ENCODE measurements at places on chromosomes 2 and 18.

GRCh38 chr18:21727702-21728101 is 12.9 kb upstream of the MIB1 start:
- DNase-seq, result no peak

DNA sequence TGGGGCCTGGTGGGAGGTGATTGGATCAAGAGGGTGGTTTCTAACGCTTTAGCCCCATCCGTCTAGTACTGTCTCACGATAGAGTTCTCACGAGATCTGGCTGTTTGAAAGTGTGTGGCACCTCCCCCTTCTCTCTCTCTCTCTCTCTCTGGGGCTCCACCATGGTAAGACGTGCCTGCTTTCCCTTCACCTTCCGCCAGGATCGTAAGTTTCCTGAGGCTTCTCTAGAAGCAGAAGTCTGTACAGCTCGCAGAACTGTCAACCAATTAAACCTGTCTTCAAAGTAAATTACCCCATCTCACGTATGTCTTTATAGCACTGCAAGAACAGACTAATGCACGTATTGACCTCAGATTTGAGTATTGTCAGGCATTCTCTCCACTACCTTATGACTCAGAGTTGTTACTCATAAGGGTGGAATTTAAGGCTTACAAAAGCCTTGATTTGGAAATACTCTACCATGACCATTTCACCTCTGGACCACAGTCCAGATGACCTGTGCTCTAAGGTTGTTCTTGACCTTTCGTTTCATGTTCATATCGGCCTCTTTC is 99.5 kb upstream of the AGAP1 start:
- no peak for DNase-seq

GRCh38 chr2:16105669-16106281 is 165.4 kb downstream of the MYCN start:
- DNase-seq, result no peak

DNA sequence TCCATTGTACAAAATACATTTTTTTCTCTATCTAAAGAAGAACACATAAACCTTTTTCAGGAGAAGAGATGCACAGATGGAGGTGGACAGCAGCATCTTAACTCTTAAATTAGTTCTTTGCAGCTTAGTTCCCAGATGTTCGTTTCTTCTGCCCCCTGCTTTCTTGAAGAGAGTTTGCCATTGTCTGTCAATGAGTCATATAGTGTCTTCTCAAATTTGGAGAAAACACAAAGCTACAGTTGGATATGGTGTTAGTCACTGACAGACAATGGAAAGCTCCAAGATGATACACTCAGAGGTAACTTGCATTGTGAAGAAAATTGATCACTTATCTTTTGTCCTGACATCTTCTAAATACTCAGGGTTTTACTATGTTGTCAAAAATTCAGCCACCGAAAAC is 48.8 kb upstream of the TMEFF2 start:
- DNase-seq, result no peak

DNA sequence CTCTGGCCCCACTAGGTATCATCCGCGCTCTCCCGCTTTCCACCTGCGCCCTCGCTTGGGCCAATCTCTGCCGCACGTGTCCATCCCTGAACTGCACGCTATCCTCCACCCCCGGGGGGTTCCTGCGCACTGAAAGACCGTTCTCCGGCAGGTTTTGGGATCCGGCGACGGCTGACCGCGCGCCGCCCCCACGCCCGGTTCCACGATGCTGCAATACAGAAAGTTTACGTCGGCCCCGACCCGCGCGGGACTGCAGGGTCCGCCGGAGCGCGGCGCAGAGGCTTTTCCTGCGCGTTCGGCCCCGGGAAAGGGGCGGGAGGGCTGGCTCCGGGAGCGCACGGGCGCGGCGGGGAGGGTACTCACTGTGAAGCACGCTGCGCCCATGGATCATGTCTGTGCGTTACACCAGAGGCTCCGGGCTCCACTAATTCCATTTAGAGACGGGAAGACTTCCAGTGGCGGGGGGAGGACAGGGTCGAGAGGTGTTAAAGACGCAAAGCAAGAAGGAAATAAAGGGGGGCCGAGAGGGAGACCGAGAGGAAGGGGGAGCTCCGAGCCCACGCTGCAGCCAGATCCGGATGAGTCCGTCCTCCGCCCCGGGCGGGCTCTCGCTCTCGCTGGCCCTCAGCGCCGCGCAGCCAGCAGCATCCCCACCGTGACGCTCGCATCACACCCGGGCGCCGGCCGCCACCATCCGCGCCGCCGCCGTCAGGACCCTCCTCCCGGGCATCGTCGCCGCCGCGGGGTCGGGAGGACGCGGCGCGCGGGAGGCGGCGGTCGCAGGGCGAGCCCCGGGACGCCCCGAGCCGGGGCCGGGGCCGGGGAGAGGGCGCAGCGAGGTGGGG is 664 bp downstream of the NETO1 start:
- no peak for DNase-seq

DNA sequence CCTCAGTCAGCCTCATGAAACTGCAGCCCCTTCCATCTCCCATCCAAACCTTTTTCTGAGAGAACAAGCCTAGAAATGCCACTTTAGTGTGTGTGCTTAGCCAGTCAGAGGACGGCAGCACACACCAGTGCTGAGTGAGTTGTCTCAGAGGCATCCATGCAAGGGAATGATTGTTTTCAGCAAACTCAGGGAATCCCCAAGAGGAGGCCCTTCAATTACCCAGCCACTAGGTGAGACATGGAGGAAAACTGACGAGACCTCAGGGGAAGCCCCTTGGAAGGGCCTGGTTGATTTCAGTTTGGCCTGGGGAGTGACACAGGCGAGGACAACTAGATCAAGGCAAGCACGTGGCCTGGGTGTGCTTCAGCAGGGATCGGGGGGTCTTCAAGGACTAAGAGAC is 49.7 kb downstream of the APOB start:
- no peak for DNase-seq

DNA sequence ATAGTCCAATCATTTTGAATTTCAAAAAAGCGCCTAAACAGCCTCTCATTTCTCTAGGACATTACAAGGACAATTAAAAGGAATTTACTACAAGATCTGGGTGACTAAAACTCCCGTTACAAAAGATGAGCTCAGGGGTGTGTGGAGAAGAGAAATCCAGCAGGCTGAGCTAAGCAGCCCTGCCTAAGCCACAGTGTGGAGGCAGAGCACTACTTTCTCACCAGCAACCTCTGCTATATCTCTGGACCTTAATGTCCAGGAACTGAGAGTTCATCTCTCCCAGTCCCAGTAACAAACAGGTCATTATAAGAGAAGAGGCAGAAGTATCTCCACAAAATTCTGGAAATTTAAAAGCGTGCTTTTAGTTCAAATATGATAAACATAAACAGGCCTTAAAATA is 18.9 kb upstream of the ANKRD62 start:
- no peak for DNase-seq

DNA sequence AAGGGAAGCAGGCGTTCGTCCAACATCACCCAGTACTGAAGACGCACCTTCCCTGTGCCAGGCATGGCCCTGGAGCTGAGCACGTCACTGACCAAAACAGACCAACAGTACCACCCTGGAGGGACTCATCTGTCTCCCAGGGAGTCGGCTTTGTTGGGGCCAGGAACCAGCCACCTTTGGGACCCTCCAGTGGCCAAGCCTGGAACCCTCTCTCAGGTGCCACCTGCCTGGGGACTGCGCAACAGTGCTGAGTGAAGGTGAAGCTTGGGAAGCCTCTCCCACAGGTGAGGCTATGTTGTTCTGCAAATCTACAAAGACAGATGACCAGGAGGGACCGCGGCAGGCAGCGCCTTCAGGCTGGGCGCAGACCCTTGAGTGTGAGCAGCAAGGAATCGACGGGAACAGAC is 91.4 kb upstream of the OTOS start:
- no peak for DNase-seq

DNA sequence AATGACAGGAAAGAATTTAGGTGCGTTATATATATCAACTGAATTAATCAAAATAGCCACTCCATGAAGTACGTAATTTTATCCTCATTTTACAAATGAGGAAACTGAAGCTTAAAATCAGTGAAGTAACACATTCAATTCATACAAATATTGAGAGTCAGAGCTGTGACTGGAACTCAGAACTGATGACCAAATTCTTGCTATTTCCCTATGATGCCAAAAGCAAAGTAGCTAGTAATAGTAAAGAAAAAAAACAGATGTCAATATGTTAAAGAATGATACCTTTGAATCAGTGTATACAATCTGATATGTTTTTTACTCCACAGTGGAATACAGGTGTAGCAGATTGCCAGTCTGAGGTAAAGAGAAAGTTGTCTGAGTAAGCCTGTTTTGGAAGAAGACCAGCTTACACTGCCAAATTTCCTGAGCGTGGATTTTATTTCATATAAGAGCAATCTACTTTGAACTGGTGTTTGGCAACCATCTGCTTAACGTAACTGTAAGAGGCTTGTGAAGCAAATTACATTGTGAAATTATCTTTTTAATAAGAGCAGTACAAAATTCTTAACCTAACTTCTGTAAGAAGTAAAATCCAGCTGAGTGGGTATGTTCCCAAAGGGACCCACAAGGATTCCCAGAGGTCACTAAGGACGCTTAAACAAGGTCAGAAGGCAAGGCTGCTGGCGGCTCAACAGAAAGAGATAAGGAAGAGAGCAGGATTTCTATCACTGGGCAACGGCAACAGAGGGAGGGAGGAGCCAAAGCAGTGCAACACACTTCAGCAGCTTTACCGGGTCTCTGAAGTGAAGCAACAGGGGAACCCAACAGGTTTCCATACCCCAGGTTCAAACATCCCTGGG is 85.6 kb downstream of the IKZF2 start:
- peak; percentile 11 for DNase-seq

DNA sequence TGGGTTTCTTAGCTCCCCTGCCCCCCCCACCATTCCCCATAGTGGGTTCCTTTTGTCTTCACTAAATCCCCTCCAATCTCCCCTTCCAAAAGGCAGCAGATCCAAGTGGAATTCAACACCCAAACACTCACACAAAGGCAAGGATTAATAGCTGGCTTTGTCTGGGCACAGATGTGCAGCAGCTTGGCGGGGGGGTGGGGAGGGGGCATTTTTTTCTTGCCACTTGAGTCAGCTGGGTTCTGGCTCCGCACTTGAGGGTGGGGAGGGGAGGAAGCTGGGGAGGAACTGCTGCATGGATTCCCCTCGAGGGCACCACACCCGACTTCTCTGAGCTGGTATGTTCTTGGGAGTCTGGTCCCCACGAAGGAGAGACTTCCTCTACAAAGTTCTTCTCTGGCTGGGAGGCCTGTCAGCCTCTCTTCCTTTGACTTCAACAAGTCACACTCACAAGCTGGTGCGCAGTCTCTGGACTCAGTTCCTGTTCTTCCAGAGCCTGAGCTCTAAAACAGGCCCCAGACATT is 36.0 kb downstream of the SERTAD2 start:
- no peak for DNase-seq

DNA sequence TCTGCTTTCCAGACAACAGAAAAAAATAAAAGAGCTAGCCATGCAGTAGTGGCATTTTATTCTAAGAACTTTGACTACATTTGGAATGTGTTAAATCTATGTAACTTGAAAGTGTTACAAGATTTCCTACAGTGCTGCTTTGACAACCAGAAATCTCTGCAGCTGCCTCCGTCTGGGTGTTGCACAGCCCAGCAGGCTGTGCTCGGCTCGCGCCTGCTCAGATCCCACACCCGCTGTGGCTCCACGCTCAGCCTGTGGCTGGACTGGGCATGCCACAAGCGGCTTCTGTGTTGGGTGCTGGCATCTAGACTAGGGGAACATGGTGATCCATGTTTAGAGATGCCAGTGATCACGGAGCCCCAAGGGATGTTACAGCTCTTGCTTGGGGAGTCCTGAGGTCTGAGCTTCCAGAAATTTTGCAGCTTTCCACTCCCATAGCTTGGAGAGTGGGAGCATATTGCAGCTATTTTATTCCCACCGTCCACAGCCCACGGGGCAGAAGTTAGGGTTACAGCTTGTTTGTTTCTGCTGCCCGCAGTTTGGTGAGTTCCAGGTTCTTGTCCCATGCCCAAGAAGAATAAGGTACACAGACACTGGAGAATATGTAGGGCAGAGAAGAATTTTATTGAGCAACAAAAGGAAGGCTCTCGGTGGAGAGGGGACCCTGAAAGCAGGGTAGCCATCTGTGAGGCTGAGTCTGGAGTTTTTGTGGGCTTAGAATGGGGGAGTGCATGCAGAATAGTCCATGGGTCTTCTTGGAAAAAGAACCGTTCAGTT is 44.1 kb downstream of the FAM171B start:
- no peak for DNase-seq

- DNase-seq, result no peak
These were observed 319.4 kb upstream of the NCKAP5 start for GRCh38 chr2:133887676-133888040.

GRCh38 chr18:13482618-13482945 is 243.8 kb downstream of the FAM210A start:
- DNase-seq, result no peak
